ENCODE measurements at places on chromosomes 11 and 22. TPM values are rescaled to one million over a fixed set of nuclear protein-coding genes. Genes with fewer than 3 reads are reported as not detected.

Gene BIRC3
- 3.3 TPM for total RNA-seq

Gene CLDN5
- total RNA-seq, result 0.33 TPM

Gene SMIM38
- total RNA-seq, result 0.51 TPM

Gene GLYAT
- total RNA-seq, result not detected

Gene OR51E1
- total RNA-seq, result not detected

Gene ANO3
- total RNA-seq, result 5.1 TPM

Gene DDTL
- 2.1 TPM for total RNA-seq

Gene OTUB1
- 36.5 TPM for total RNA-seq

Gene SLC37A2
- 0.26 TPM for total RNA-seq

Gene CNGA4
- total RNA-seq, result 0.17 TPM

Gene TMEM258
- total RNA-seq, result 118 TPM

Gene OR8D4
- not detected for total RNA-seq

Gene TMEM45B
- not detected for total RNA-seq

Gene KRTAP5-7
- 0.17 TPM for total RNA-seq

Gene CELSR1
- total RNA-seq, result 2.1 TPM

Gene SNX15
- total RNA-seq, result 11.3 TPM

Gene OR51B2
- total RNA-seq, result not detected

Data from fibroblast of lung (primary cell).